SW480 (cell line): ENCODE measurements at places on chromosomes 5 and 9.

DNA sequence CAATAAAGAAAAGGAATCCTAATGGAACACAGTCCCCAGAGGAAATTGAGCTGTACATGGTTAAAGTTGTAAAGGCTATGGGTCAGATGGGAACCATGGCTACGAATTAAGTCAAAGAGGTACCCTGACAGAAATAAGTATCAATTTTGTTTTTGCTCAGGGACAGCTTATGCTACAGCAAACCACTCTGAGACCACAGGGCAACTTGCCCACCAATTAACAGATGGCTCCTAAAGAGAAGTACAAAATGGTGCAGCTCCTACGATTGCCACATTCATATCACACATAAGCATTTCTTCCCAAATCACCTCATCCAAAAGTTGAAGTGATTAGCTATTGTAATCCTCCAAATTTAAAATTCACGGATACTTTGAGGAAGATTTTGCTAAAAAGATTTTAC lies 83.0 kb downstream of the ELAVL2 start:
- DNase-seq = no peak

DNA sequence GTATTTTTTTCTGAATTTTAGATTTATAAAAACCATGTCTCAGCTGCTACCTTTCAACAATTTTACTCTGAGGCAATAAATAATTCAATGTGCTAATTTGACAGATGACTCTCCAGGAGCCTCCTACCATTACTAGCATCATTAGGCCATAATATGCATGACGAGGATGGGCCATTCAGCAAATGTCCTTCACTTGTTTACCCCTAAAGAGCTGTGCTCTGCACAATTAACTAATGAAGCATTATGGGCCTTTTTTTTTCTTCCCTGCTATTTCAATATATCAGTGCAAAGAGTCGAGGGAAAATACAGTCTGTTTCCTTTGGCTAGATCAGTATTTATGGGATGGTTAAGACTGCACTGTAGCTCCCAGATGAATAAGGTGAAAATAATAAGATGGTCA lies 627.2 kb downstream of the ISL1 start:
- DNase-seq = no peak

- no peak for DNase-seq
These were observed 6.2 kb upstream of the PDLIM4 start for GRCh38 chr5:132251220-132251725.

GRCh38 chr9:108837530-108837929 lies 18.3 kb downstream of the ACTL7B start:
- DNase-seq = peak; percentile 17

DNA sequence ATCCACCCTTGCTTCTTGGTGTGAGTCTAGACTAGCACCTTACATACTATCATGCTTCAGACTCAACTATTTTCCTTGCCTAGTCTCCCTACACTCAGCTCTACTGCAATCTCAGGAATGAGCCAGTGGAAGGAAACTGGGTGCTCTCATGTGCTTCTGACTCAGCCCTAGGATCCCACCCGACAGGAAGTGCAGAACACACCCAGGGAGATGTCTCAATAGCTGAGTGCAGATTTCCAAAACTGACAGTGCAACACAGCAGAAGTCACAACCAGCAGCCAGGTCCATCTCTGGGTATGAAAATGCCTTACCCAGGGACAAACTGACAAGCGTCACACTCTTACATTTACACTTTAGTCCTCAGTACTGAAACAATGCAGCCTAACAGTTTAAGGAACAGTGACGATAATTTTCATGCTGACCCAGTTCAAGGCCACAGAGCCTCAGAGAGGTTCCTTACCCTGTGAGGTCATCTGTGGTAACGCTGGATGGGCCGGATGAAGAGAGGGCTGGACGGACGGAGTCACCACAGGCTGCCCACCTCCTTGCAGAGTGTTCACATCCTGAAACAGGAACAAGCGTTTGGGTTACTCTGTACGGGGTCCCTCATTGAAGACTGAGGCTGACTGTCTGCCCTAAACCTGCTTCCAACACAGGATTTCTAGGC lies 33.0 kb downstream of the FKBP15 start:
- peak; percentile 39 for DNase-seq

GRCh38 chr5:82018462-82018861 lies 46.6 kb downstream of the ATG10 start:
- DNase-seq = no peak

- DNase-seq = no peak
These were observed 115.1 kb downstream of the CDC42SE2 start for GRCh38 chr5:131378721-131379541.

DNA sequence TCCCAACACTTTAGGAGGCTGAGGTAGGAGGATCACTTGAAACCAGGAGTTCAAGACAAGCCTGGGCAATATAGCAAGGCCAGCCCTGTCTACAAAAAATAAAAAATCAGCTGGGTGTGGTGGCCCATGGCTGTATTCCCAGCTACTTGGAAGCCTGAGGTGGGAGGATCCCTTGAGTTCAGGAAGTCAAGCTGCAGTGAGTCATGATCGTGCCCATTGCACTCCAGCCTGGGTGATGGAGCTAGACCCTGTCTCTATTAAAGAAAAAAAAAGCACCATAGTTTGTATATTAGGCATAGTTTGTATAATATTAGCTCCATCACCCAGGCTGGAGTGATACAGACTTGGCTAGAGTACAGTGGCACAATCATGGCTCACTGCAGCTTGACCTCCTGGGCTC lies 9.6 kb upstream of the NME5 start:
- DNase-seq = peak; percentile 65

DNA sequence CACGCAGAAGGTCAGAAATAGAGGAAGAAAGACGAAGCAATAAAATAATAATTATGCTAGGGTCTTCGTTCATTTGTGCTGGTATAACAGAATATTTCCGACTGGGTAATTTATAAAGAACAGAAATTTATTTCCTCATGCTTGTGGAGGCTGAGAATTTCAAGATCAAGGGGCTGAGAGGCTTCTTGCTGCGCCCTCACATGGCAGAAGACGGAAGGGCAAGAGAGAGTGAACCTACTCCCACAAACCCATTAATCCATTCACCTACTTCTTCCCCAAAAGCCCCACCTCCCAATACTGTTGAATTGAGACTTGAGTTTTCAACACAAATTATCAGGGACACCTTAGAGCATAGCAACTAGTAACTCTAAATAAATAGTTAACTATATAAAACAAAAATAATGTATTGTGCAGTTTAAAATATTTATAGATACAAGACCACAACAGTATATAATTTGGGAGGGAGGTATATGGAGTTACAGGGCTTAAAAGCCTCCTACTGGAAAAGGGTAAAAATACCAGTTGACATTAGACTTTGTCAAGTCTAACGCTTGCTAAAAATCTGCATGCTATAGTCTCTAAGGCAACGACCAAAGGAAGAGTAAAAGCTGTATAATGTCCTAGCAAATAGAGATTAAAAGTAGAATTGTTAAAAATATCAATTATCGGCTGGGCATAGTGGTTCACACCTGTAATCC lies 40.3 kb upstream of the NAA35 start:
- peak; percentile 17 for DNase-seq

GRCh38 chr5:83036991-83037575 lies 40.1 kb downstream of the TMEM167A start:
- no peak for DNase-seq

DNA sequence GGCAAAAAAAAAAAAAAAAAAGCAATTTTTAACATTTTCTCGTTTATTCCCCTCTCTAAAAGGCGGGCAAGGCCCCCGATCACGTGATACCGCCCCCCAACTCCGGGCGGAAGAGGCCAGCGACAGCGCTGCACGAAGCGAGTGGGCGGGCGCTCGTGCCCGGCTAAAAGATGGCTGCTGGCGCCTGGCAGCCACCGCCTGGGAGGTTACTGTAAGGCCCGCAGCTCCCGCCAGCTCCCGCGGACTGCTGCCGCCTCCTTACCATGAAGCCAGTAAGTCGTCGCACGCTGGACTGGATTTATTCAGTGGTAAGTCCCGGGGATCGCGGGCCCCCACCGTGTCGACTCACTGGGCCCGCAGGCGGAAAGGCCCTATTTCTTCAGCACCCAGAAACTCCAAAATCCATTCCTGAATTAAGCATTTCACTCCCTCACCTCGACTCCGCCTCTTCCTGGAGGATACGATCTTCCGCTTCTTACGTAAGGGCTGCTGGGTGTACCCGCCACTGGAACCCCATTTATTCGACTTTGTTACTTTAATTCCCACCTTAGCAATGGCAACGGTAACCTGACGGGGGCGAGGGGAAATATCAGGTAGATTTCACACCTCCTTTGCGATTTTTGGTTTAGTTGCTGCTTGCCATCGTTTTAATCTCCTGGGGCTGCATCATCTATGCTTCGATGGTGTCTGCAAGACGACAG lies at the start of the genes SMIM27 and TOPORS:
SMIM27 (plus strand) TSS at position 156 of the 701 bp plus-strand sequence; CDS start at position 264, 108 bp downstream.
TOPORS (minus strand) TSS at position 415 of the 701 bp plus-strand sequence; CDS start at position 265, 150 bp downstream.
- peak; percentile 89 for DNase-seq

DNA sequence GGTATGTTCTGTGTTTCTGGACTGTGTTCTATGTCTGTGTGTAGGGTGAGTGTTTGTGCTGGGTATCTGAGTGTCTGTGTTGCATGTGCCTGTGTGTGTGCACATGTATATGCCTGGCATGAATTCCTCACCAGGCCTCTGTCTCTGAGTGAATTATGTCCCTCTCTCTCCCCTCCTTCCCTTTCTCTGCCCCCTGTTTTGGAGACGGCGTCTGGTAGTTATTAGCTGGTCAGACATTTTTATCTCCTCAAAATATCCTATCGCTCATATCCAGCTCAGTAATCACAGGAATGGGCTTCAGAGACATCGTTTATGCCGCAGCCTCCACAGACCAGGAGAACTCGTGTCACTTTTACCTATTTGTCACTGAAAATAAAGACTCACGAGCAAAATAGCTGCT lies 483.2 kb upstream of the BRINP1 start:
- DNase-seq = no peak

DNA sequence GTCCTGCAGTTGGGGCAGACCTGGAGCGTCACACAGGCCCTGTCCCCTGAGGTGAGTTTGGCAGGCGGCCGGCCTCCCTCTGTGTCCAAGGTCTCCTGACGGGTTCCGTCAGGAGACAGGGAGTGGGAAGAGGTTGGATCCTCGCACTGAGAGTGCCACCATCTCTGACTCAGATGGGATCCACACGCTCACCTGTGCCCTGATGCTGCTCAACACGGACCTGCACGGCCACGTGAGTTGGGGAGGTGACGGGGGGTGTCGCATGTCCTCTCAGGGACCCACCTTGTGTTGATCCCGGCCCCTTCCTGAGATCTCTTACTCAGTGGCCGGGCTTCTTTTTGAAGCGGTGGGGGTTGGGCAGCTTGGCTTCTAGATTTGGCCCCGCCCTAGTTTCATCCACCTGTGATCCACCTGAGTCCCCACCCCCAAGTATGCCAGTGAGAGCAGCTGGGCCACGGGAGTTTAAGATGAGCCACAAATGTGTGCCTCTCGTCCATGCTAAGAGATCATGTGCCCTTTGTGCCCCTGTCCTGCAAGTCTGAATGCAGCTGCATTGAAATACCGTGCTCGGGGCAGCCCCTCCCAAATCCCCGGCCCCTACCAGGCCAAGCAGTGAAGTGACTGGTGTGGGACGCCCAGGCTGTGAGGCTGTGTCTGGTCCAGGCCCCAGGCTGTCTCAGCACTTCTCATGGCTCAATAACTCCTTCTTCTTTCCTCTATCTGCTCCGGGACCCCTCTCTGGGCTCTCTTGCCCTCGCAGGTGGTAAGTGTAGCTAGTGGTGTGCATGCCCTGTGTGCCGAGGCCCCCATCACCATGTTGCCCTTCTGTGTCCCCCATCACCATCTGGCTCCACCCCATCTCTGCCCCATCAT lies 27.2 kb downstream of the PSD2 start:
- DNase-seq = no peak

- DNase-seq = no peak
These were observed 10.2 kb upstream of the SFXN1 start for GRCh38 chr5:175467983-175468690.

DNA sequence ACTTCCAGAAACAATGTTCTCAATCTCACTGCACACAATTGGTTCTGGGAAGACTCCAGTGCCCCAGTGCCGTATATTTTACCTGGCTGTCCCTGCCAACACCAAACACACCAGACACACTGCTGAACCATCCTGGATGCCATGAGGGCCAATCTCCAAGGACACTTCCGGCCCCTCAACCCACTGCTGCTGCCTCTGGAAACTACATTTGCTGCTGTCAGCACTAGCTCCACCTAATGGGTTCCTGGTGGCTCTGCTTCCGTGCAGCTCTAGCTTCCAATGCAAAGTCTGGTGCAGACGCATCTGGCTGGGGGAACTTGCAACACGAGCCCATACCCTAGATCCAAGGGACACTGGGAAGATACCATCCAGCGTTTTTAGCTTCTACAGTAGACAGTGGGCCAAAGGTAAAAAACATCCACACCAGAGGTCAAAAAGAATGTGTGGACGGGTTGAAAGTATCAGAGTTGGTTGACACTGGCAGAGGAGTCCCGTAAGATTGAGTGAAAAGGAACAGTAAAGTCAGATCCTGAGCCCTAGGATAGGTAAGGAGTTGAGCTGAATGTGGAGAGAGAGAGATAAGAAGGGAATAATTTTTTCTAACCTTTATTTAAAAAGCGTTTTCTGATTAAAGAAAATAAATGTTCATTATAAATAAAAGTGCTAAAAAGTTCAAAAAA lies 99.7 kb upstream of the KIF2A start:
- DNase-seq = peak; percentile 13

GRCh38 chr5:127506616-127507015 lies 10.8 kb upstream of the PRRC1 start:
- DNase-seq = no peak

- DNase-seq = peak; percentile 38
These were observed 124.3 kb upstream of the NR3C1 start for GRCh38 chr5:143527808-143528207.

GRCh38 chr9:117375956-117376355 lies 38.9 kb downstream of the ASTN2 start:
- DNase-seq = no peak

DNA sequence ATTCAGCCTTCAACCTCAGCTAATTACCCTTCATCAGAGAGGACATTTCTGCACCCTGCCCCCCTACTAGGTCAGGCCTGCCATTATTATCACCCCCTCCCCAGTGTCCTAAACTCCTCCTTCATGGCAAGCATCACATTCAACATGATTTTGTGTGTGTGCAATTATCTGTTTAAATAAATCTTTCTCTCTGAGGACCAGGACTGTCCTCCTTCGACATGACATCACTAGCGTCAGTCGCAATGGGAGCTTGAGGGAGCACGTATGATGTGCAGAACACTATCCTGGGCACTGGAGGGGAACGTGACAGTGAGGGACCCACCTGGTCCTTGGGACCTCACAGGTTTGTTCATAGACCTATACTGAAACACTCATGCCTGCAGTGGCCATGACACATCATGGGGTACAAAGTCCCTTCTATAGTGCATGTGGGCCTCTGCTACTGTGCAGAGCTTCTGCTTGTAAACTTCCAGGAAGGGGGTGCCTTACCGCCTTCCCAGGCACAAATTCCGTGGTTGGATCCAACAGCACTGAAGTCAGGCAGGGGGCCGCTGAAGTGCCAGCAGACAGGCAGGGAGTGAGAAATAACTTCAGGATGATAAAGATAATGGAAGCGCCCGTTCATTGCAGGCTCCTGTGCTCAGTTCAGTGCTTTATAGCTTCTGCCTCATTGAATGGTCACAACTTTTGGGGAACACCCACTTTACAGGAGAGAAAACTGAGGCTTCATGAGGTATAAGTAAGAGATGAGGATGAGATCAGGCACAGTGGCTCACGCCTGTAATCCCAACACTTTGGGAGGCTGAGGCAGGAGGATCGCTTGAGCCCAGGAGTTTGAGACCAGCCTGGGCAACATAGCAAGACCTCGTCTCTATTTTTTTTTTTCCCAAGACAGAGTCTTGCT lies 36.0 kb upstream of the STXBP1 start:
- peak; percentile 69 for DNase-seq
